NCI-H1417 (cell line): ENCODE measurements at places on chromosomes 11 and 22.

GRCh38 chr22:43825651-43826050, 13.5 kb upstream of the EFCAB6 start:
- no peak for DNase-seq

GRCh38 chr11:71502026-71502425, 25.0 kb upstream of the KRTAP5-7 start:
- no peak for DNase-seq

GRCh38 chr22:20423906-20424551, 13.6 kb downstream of the SCARF2 start:
- DNase-seq: no peak

DNA sequence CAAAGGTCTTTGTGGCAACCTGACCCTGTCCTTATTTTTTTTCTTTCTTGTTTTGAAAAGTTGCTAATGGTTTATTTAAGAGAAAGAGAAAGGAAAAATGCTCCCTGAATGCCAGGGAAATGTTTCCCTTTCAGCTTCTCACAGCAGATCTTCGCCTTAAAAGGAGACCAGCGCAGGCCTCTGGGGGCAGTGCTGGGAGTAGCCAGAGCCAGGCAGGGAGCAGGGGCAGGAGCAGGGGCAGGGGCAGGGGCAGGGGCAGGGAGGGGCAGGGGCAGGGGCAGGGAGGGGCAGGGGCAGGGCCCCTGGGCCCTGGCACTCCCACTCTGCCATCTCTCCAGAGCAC, 5.1 kb downstream of the MOB2 start:
- no peak for DNase-seq

- DNase-seq: peak; percentile 55
Observed at GRCh38 chr11:95229199-95229992, 1.6 kb downstream of the SESN3 start.

DNA sequence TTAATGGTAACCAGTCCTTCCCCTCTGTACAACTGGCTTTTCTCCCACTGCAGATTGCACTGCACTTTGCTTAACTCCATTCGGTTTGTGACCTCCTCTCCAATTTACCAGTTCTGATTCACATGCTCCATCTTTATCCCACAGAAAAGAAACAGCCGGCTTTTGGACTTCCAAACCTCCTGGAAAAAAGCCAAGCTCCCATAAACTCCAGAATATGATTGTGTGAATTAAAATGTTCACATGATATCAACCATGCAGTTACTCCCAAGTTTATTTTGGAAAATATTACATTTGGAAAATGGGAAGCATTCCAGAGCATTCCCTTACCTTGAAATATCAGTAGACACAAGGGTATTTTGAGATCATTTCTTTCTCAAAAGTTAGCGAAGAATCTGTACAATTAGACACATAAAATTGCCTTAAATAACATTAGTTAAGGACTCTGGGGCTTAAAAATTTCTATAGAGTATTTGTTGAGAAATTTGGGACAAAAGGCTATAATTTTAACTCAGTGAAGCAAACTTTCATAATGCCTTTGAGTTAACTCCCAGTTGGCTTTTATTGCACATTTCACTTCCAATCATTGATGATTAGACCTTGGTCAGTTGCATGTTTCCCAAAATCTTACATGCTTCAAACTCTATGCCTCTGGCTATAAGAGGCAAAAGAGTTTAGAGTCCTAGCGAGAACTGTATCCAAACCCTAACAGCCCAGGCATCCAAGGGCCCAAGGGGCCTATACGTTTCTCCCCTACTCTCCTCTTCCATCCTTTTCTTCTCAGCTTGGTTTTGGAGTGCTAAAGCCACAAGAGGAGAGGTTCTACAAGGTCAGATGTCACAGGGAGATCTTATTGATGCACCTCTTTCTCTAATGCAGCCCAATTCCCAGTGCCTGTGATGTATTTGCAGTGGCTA, 23.6 kb upstream of the TMEM135 start:
- no peak for DNase-seq

- DNase-seq: no peak
Observed at GRCh38 chr11:125167954-125168835, 3.6 kb downstream of the PKNOX2 start.

GRCh38 chr11:96263238-96263763, 79.7 kb downstream of the MAML2 start:
- no peak for DNase-seq

GRCh38 chr22:38467904-38468442, at the start of gene KDELR3:
Gene KDELR3 (plus strand): TSS chr22:38468096. CDS start chr22:38468234, 138 bp downstream.
- peak; percentile 15 for DNase-seq

DNA sequence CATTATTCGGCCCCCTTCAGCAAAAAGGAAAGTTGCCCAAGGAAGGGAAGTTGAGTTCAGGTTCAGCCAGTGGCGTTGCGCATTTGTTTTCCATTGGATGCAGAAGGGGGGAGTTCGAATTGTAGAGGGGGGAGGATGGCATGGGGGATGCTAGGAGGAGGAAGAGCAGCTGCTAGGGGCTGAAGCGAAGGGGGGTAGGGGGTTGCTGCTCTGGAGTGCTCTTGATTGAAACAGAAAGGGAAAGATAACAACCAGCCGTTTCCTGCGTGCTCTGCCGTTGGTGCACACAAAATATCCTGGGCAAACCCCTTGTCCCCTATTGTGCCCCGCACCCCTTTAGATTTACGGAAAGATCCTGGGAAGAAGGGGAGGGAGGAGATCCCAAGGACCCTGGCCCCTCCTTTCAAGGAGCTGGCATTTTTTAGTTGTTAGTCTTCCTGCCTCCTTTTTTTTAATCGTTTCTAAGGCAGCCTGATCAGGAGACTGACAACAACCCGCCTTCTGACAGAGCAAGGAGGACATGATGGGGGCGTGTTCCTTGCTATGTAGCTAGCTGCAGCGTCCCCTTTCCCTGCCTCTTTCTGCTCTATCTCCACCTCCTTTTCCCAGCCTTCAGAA, 2.1 kb downstream of the KMT2A start:
- DNase-seq: peak; percentile 15

DNA sequence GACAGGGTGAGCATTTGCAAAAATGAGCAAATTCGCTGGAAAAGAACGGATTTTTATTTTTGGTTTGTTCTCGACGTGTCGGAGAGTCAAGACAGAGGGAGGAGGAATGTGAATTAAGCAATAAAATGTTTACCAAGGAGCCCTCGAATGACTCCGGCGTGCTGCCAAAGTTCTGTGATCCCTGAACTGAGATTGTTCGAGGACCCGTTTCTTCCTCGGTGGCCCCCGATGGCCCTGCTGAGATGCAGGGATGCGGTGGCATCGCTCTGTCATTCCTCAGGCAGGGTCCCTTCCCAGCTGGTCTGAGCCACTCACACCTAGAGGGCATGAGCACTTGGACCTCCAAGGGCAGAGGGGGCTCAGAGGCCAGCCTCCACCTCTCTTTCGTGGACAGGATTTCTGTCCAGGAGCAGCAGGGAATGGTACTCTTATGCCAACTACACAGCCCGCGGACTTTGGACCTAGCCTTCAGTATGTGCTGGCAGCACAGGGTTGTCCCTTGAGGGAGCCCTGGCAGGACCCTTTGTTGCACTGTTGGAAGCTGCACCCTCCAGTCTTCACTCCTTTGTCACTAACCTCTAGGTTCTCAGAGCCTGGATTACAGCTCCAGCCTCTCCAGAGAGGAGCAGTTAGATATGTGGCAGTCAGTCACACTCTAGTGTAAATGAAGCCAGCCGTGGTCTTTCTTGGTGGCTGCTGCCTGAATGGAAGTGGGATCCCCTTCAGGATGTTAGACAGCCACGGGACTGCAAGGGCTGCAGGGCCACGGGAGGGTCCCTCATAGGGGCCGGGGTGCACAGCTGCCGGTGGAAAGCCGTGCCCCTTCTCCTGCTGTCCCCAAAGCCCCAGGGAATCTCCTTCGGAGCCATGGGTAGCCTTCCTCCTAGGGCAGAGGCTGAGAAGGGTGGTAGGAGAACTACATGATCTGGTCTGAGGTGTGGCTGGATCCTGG, 109.4 kb upstream of the ANO1 start:
- no peak for DNase-seq

- DNase-seq: no peak
Observed at GRCh38 chr11:61090521-61090920, 11.8 kb upstream of the CD5 start.

GRCh38 chr11:111081021-111081511, 164.5 kb upstream of the POU2AF2 start:
- DNase-seq: peak; percentile 24

DNA sequence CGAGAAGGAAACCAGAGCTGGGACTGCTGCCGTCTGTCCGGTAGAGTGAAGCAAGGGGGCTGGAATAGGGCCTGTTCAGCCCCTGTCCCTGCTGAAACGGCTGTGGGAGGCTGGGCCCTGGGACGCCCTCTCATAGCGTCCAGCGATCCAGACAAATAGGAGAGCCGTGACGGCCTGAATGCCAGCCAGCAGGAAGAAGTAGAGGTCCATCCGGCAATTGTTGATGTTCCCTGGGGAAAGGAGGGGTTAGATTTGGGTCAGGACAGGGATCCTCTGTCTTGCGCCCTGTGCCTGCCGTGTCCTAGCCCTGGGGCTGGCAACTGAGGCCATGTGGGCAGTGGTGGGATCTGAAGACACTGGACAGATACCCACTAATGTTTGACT, 12.9 kb downstream of the TMEM132A start:
- no peak for DNase-seq

DNA sequence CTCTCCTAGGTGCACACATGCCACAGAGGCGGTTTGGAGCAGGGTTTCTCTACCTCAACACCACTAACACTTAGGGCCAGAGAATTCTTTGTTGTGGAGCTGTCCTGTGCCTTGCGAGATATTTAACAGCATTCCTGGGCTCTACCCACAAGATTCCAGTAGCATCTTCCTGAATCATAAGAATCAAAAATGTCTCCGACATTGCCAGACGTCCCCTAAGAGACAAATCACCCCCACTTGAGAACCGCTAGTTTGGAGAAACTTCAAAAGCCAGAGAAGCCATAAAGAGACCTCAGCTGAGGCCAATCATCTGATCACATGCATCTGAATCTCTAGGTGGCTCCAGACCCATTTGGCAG, 16.1 kb downstream of the MFNG start:
- DNase-seq: no peak

- DNase-seq: no peak
Observed at GRCh38 chr22:50104141-50104544, 14.3 kb downstream of the MOV10L1 start.

DNA sequence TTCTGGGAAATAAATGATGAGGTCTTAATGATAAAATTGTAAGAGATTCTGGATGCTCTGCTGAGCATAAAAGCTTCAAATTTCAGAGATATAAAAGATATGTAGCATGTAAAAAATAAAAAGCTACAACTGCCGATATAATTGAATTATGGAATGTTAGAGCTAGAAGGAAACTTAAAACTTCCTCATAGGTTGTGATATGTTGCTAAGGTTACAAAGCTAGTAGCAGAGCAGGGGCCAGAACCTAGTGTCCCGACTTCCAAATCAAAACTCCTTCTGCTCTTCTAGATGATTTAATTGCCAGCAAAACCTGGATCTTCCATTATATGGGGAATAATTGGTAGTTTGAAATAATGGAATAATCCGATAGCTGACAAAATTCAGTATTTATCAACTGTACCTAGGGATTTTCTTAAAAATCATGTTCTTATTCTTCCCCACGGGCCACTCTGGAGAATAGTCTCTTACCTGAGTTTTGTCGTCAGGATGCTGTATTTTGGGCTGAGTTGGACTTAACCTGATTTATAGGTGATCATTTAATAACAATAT, at the start of gene ASCL3:
ASCL3 (minus strand) TSS at position 499 of the 549 bp plus-strand sequence. CDS start 4,855 bp downstream, outside the sequence.
- DNase-seq: no peak

DNA sequence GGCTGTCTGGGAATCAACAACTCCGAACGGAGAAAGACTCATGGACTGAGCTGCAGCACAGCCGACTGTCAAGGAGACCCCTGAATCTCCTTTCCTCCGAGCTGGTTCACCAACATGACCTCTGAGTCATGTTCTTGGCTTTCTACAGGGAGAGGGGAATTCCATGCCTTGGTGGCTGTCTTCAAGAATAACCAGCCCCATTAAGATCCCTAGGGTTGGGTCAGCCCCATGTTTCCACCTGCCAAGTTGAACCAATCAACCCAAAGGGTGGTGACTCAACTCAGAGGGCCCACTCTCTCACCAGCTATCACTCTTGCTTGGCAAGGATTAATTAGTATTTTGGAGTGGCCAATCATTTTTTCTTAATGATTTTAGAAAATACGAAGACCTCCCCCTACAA, 28.3 kb upstream of the IGSF22 start:
- no peak for DNase-seq

DNA sequence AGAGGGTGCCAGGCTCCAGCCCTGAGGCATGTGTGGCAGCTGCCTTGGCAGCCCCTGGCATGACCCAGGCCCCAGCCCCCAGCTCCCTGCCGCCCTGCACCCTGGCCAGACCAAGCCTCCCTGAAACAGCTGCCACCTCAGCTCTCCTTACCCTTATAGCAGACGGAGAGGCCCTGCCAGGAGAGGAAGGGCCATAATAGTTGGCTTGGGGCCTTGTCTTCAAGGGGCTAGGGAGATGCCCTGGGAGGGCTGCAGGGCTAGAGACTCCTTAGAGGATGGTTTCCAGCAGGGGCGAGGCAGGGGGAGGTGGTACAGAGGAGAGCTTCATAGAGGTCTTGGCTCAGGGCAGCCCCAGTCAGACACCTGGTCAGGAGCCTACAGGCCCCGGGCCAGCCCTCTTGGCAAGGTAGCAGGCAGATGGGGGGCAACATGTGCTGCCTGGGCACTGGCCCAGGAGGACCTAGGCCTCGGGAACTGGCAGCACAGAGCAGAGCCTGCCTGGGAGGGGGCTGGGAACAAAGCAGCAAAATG, 13.0 kb downstream of the SMTN start:
- no peak for DNase-seq

GRCh38 chr11:37115963-37116362, 517.9 kb upstream of the RAG2 start:
- DNase-seq: no peak

GRCh38 chr11:64916040-64916774, 802 bp downstream of the ATG2A start:
- peak; percentile 59 for DNase-seq

- DNase-seq: peak; percentile 55
Observed at GRCh38 chr22:33851240-33851639, 69.0 kb downstream of the LARGE1 start.

- DNase-seq: no peak
Observed at GRCh38 chr22:43670513-43670912, 141.6 kb downstream of the EFCAB6 start.

DNA sequence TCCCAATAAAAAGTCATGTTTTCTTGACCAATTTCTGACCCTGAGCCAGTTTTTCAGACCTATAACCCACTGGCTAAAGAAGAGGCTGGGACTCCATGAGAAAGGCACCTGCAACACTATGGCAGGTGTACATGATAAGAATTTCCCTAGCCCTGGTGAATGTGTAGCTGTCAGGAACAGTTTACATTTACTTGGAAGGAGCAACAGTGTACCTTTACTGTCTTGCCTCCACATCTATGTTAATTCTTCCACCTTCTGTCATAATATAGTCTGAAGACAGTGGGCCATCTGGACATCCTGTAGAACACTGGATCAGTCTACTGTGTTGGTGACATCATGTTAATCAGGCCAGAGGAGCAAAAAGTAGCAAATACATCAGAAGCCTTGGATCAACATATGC, 72.1 kb upstream of the CD82 start:
- no peak for DNase-seq
